ENCODE measurements at places on chromosomes 4 and X. TPM values are rescaled to one million over a fixed set of nuclear protein-coding genes. Genes with fewer than 3 reads are reported as not detected.
A peak's percentile ranks its signal among the peaks of the same experiment; 100 is the strongest.

Gene GLOD5
- not detected for polyA plus RNA-seq

DNA sequence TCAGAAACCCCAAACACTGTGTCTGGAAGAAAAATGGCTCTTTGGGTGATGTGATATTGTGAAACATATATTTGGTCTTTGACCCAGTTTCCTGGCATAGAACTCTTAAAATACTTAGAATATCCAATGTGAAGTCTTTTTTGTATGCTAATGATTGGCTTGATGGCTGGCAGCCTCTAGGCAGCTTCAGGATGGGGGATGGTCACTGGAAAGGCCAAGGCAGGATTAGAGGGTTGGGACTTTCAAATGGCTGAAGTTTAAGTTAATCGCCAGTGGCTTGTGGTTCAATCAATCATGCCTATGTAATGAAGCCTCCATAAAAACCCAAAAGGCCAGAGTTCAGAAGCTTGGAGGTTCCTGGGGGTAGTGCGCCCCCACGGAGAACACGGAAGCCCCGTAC lies 33.5 kb upstream of the ESX1 start:
- no peak for DNase-seq

Gene CCDC110
- polyA plus RNA-seq = not detected

Gene YIPF6
- polyA plus RNA-seq = 31.1 TPM

Gene BEND2
- not detected for polyA plus RNA-seq

GRCh38 chr4:98653890-98654867 lies 4.2 kb downstream of the TSPAN5 start:
- peak; percentile 89 for DNase-seq

DNA sequence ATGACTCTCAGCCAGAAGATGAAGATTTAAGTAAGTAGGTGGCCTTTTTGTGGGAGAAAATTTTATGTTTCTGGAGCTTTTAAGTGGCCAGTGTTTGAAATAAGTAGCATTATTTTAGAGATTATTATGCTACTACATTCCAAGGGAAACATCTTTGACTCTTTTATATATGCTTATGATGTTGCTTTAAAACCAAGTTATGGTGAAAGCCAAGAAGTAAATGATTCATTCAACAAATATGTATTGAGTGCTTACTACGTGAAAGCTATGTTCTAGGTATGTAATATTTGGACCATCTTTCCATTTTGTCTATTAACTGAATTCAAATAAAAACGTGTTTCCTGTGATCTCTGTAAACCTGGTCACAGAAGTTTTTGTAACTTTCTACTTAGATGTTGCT lies 58.3 kb downstream of the ZFX start:
- no peak for DNase-seq

DNA sequence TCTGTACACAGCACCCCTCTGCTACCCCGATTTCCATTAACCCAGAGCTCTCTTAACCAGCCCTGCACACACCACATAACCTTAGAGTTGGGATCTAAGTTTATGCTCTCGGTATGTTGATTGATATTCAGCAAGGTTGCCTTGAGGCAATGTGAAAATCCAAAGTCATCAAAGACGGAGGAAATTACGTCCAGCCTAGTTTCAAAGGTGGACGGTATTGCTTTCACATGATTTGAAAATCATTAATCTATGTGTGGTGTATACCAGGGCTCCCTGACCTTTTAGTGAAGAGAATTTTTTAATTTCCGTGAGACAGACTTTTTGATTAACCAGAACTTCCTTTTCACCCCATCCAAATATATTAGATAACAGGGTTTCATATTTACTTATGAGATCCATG lies 272.5 kb upstream of the LCORL start:
- no peak for DNase-seq

GRCh38 chrX:153648358-153649177 lies 1.6 kb downstream of the DUSP9 start:
- DNase-seq = no peak

DNA sequence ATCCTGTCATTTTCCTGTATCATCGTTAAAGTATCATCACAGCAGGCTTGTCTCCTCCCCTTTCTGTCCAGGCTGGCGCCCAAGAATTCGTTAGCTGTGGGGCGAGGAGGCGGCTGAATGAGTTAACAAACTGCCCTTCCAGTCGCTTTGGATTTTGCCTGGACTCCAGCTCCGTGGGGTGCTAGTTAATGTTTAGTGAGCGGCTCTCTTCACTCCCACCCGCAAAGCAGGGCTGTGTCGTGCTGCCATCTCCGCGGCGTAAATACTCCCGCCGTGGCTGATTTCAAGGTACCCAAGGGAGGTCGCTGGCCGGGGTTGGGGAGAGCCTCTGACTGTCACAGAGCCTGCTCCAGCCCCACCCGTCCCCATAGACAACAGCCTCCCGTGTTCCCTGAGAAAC lies 44.9 kb upstream of the SPRY1 start:
- no peak for DNase-seq

DNA sequence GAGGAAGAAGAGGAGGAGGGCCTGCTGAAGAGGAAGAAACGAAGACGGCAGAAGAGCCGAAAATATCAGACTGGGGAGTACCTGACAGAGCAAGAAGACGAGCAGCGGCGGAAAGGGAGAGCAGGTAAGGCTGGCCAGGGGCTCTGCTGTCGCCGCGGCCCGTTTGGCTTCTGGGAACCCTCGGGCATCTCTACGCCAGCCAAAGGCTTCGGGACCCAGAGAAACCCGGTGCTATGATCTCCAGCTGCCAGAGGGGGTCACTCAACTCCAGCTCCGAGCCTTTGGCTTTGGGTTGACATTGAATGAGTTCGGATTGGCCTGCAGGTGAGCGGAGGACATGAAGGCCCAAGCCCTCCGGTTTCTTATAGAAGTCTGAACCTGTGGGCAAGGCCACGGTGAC lies 42.8 kb downstream of the BCORL1 start:
- no peak for DNase-seq

Gene GJB1
- polyA plus RNA-seq = not detected

DNA sequence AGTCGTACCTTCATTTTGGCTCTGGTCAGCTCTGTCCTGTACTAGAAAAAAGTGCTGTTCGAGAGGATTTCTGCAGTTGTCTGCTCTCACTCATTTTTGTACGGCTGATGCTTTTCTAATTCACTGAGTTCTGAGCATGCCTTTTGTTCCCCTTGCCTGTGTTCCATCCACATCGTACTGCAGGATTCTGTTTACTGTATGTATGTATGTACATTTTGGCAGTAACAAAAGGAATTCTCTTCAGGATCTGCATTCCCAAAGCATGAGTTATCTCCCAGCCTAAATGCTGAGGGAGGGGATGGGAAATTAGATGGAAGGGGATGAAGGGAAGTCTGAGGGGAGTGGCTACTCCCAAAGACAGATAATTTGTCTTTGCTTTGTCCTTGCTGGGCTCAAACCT lies 87.6 kb downstream of the GBA3 start:
- DNase-seq = no peak

Measured in BJ (cell line).